ENCODE measurements at places on chromosomes 5 and 9.

- DNase-seq: no peak
Observed at GRCh38 chr9:10876333-10876732, 263.5 kb upstream of the PTPRD start.

- peak; percentile 24 for DNase-seq
Observed at GRCh38 chr5:57955511-57955910, 472.9 kb upstream of the ACTBL2 start.

GRCh38 chr5:3650320-3650719 lies 54.7 kb downstream of the IRX1 start:
- DNase-seq: no peak

DNA sequence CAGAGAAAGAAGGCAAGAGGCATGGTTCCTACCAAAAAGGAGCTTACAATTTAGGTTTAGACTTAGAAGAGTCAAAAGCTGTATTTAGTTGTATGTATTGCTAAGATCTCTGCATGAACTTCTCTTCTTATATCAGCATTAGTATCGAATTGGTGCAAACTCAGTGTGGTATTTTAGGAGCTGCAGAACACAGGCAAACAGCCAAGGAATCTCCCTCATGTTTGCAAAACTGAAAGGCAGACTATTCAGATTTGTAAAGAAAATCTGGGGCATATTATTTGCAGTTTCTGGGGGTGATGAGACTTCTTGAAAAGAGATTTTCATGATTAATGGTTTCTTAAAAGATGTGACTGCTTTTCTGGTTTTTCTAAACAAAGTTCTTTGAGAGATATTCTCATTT lies 252.7 kb downstream of the CEMIP2 start:
- DNase-seq: no peak

DNA sequence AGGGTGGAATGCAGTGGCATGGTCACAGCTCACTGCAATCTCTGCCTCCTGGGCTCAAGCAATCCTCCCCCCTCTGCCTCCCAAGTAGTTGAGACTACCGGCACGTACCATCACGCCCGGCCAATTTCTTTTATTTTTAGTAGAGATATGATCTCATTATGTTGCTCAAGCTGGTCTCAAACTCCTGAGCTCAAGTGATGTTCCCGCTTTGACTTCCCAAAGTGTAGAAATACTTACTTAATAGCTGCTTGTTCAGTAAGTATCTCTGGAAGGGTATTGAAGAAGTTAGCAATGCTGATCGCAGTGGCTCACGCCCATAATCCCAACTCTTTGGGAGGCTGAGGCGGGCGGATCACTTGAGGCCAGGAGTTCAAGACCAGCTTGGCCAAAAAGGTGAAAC lies 35.7 kb upstream of the PLIN2 start:
- DNase-seq: no peak

- no peak for DNase-seq
Observed at GRCh38 chr9:93656426-93657239, 80.2 kb downstream of the PHF2 start.

DNA sequence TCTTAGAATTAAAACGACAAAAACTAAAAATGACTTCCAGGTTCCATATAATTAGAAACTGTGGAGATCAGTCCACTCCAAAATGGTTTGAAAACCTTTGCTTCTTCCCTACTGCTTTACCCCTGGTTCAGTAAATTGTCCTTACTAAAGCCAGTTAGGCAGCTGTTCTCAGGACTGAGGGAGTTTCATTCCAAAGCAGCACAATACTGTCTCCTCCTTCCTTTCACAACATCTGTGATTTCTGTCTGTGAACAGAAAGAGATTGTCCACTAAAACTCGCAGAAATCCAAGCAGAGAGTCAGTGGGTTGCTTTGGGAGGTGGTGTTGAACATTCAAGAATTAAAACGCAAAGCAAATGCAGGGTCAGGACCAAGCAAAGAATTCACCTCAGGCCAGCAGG lies 740.8 kb upstream of the ZNF608 start:
- peak; percentile 62 for DNase-seq

DNA sequence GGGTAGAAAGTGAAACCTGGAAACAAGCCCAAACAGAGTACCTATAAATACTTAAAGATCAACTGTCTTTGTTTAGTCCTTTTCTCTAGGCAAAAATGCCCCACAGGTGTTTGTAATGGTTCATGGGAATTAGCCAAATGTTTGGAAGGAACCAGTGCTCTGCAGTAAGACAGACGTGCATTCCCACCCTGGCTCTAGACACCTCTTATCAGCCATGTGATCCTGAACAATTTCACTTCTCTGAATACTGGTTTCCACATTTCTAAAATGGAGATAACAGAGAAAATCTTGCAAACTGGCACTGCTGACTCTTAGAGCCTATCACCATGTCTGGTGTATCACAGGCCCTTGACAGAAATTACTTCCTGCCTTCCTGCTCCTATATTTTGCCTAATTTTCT lies 30.0 kb downstream of the GLIS3 start:
- DNase-seq: no peak

- peak; percentile 5 for DNase-seq
Observed at GRCh38 chr5:79191457-79191856, 44.5 kb upstream of the JMY start.

DNA sequence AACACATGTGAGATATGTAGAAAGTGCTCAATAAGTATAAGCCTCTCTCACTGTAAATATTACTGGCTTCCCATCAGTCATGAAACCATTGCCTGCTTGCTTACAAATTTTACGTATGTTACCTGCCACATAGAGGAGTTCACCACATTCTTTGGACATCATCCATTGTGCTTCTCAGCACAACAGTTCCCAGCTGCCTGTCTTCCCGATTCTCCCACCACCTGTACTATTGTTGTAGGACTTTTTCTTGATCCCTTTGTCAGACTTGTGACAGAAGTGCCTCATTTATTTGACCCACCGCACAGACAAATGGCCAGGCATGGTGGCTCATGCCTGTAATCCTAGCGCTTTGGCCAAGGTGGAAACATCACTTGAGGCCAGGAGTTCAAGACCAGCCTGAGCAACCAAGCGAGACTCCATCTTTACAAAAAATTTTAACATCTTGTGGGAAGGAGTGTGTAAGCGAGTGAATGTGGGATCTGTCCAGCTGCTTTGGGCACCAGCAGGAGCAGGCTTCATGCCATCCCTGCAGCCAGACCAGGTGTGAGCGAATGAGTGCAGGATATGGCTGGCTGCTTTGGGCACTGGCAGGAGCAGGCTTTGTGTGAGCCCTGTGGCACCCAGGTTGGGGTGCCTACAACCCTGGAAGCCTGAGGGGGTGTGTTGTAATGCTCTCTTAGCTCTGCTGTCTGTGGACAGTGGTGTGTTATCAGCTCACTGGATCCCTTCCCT lies 139.9 kb upstream of the ELL2 start:
- DNase-seq: no peak

GRCh38 chr5:4244306-4244705 lies 648.7 kb downstream of the IRX1 start:
- no peak for DNase-seq

DNA sequence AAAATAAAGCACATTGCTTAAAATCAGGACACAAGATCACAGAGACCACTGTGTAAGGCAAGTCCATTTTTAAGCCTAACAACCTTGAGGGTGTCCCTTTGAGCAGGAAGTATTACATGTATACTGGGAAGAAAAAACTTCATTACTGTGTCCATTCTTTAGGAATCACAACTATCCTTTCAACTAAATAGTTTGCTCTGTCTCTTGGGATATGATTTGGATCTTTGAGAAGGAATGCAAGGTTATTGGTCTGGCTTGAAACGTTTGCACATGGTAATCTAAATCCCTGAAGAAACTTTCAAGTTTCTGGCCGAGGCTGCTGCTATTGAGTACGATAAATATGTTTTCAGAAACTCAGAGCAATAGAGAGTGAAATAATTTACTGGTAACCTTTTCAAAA lies 923.0 kb upstream of the SEMA6A start:
- DNase-seq: no peak

GRCh38 chr9:126125577-126125976 lies 201.1 kb upstream of the MVB12B start:
- DNase-seq: peak; percentile 66

DNA sequence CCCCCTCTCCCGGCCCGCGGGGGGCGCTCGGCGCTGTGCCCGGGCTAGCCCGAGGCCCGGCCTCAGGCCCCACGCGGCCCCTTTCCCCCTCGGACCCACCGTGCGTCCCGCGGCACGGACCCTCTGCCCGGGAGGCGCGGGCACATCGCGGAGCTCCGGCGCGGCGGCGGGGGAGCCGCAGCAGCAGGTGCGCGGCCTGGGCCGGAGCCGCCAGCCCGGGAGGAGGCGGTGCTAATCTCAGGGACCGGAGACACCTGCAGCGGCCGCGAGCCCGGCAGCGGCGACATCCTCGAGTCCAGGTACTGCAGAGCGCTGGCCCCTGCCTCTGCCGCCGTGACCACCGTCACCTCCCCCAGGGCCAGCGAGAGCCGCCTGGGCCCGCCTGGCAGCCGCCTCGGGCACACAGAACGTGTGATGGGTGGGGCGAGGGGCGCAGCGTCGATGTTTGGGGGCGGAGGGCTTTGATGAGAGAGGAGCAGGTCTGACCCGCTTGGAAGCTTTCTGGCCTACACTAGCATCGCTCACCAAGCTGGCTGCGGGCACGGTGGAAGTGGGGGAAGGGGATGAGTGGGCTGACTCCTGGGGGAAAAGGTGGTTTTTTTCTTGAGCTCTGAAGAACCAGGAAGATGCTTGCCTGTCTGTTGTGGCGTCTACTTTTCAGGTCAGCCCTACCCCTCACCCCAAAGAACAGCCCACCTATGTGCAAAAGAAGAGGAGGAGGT lies 524 bp downstream of the CYFIP2 start:
- peak; percentile 66 for DNase-seq

DNA sequence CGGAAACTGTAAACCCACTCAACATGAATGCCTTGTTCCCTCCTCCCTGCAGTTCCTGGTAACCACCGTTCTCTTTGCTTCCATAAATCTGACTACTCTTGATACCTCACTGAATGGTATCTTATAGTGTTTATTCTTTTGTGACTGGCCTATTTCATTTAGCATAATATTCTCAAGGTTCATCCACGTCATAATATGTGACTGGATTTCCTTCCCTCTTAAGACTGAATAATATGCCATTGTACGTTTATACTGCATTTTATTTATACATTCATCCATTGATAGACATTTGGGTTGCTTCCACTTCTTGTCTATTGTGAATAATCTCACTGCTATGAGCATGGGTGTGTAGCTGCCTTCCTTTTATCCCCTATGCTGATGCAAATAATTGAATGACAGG lies 253.3 kb upstream of the SMARCA2 start:
- DNase-seq: no peak
